ENCODE measurements at places on chromosomes 4 and X. TPM values are rescaled to one million over a fixed set of nuclear protein-coding genes. Genes with fewer than 3 reads are reported as not detected.

- DNase-seq: no peak
These were observed 106.6 kb downstream of the HMX1 start for GRCh38 chr4:8765084-8765483.

- DNase-seq: no peak
These were observed 44.2 kb downstream of the RHOH start for GRCh38 chr4:40241026-40241425.

Gene ZNF630
- total RNA-seq: 1.3 TPM

Gene NLGN3
- total RNA-seq: 1.7 TPM

Gene NAP1L2
- not detected for total RNA-seq
